Stimulated activated CD4-positive, alpha-beta T cell treated with anti-CD3 and anti-CD28 coated beads, Interleukin-15, amount 100 ng/mL, for 1 hour (primary cell): ENCODE measurements at places on chromosomes 4 and X.

GRCh38 chr4:47538825-47539154 lies 53.7 kb downstream of the ATP10D start:
- no peak for DNase-seq

DNA sequence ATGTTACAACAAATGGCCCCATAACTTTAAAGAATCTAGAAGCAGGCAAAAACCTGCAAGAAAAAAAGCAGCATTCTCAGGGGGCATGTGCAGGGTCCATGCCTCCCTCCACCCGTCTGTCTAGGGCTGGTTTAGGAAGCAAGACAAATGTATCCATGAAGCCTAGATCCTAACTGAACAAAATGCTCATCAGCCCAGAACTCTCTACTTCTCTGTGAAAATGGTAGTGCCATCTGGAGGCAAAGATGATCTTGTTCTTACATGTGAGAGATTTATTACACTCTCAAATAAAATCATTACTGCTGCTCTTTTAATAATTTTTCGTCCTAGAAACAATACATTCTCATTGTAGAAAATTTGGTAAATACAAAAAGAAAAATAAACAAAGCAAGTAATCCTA lies 26.7 kb downstream of the NR3C2 start:
- DNase-seq = no peak

DNA sequence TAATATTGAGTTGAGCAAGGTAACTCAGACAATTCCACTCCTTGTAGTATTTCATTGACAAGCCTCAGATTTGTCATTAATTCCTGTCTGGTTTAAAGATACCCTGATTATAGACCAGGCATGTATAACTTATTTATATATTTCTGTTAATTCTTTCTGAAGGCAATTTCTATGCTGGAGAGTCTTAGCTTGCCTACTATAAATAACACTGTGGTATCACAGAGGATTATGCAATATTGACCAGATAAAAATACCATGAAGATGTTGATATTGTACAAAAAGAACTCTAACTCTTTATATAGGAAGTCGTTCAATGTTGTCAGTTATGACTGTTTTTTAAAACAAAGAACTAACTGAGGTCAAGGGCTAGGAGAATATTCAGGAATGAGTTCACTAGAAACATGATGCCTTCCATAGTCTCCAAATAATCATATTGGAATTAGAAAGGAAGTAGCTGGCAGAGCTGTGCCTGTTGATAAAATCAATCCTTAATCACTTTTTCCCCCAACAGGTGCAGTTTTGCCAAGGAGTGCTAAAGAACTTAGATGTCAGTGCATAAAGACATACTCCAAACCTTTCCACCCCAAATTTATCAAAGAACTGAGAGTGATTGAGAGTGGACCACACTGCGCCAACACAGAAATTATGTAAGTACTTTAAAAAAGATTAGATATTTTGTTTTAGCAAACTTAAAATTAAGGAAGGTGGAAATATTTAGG lies 821 bp downstream of the CXCL8 start:
- DNase-seq = no peak

GRCh38 chr4:17688011-17688441 lies 73.6 kb downstream of the MED28 start:
- no peak for DNase-seq

DNA sequence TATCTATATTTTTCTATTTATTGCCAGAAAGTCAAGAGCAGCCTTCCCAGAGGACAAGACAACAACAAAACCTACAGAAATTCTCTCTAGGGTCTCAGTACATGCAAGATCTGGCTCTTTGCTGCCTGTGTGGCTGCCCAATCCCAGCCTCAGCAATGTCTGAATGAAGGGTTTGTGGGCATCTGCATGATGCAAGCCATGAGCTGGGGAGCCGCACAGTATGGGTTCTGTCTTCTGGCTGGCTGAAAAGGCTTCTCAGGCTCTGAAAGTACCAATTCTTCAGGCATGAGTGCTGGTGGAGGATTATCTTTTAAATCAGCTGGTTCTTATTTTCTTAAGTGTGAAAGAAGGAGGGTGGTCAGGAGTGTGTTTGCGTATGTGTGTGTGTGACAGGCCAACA lies 104.6 kb downstream of the PDGFRA start:
- no peak for DNase-seq

DNA sequence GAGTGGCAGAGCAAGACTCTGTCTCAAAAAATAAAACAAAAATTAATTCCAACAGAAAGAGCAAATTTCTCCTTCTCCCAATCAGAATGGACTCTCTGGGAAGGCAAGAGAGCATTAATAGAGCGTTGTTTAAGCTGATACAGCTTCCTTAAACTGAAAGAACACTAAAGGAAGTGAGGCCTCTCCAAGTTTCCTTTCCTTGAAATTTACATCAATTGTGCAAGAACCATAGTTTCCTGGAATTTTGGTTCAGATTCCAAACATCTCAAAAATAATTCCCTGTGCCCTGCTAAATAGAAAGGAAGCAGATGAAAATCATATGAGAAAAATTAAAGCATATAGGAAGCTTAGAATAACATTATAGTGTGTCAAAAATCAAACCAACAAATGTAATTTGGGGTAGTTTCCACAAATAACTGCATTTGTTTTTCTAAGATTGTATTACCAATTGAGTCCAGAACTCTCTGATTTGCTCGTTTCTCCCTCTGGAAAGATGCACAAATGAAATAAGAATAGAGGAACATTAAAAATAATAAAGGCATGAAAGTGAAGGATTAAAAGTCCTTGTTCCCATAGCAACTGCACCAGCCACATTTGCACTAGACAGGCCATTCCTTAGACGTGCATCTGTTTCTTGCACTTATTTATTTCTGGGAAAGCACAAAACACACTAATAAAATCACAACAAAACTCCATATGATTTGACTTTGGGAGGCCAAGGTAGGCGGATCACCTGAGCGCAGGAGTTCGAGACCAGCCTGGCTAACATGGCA lies 3.7 kb upstream of the FAM241A start:
- DNase-seq = no peak

GRCh38 chr4:127875791-127876190 lies 4.9 kb upstream of the PLK4 start:
- DNase-seq = no peak

DNA sequence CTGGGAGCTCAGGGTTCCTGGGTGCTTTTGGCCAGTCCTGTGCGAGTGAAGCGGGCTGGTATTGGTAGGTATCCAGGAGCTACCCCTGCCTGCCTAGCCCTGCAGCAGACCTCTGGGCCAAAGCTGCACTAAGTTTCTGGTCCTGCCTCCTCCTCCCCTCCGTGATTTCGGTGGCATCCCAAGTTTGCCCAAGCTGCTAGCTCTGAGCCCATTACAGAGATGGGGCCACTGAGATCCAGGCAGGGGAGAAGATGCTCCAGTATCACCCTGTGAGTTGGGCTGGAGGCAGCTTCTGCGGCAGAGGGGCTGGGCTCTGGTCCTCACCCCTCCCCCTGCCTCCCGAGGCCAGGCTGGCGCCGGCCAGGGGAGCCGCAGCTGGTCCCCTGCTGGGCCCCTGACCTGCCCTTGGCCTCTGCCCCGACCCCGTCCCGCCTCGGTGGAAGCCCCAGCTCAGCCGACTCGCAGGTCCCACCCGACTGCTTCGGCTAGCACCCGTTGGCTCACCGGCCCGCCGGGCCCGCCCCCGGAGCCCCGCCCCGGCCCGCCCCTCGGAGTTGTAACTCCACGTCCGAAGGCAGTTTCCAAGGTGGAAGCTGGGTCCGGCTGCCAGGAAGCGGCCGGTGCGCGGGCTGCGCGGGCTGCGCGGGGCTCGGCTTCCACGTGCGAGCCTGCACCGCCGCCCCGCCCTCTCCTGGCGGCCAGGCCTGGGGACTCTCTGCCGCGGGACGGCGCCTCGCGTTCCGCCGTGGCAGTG lies at the start of gene DUSP9:
DUSP9 (plus strand) TSS at position 584 of the 754 bp plus-strand sequence. CDS start 751 bp downstream, outside the sequence.
- DNase-seq = no peak

DNA sequence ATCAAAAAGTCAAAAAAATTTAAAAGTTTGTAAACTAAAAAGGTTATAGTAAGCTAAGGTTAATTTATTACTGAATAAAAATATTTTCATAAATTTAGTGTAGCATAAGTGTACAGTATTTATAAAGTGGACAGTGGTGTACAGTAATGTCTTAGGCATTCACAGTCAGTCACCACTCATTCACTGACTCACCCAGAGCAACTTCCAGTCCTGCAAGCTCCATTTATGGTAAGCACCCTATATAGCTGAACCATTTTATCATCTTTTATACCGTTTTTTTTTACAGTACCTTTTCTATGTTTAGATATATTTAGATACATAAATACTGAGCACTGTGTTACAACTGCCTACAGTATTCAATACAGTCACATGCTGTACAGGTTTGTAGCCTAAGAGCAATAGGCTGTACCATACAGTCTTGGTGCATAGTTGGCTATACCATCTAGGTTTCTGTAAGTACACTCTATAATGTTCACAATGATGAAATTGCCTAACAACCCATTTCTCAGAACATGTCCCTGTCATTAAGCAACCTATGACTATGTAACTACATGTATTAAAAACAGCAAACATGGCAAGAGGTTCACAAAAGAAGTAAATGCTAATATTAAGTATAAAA lies 18.6 kb downstream of the ACSL4 start:
- no peak for DNase-seq

DNA sequence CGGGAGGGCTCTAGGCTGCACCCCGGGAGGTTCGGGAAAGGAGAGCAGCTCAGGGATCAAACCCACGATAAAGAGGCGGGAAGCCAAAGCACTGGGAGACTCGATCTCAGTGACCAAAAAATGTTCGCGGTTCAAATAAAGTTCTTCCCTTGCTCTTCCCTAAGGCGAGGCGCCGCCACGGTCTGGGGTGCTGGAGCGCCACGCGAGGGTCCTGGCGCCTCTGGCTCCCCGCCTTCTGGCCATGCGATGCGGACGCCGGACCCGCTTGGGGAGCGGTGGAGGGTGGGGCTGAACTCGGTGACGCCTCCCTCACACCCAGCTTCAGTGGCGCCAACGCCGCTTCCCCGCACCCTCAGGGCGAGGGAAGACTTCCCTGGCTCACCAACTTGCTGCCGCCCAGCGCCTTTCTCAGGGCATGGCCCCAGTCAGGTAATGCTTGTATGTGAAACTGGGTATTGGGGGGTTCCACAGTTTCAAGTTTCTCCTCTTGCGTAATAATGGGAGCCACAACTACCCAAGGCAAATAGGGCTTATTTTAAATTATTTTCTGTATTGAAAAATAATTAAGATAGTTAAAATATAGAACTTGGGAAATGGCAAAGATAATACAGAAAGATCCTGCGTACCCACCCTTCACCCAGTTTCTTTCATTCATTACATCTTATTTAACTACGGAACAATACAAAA lies at the start of gene QRFPR:
QRFPR (minus strand) TSS at position 243 of the 687 bp plus-strand sequence. CDS start 371 bp downstream, outside the sequence.
- no peak for DNase-seq

DNA sequence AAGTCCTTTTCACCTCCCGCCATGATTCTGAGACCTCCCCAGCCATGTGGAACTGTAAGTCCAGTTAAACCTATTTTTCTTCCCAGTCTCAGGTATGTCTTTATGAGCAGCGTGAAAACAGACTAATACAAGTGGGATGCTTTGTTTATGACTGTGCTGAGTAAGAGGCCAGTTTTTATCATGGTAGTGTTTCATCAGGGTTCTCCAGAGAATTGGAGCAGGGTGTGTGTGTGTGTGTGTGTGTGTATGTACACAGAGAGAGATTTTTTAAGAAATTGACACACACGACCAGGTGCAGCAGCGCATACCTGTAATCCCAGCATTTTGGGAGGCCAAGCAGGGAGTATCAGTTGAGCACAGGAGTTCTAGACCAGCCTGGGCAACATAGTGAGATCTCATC lies 34.6 kb upstream of the SLC2A9 start:
- DNase-seq = no peak

- no peak for DNase-seq
Measured at GRCh38 chrX:136736690-136737089, 44.0 kb downstream of the ARHGEF6 start.

- no peak for DNase-seq
Measured at GRCh38 chrX:56783450-56783831, 54.4 kb downstream of the NBDY start.

DNA sequence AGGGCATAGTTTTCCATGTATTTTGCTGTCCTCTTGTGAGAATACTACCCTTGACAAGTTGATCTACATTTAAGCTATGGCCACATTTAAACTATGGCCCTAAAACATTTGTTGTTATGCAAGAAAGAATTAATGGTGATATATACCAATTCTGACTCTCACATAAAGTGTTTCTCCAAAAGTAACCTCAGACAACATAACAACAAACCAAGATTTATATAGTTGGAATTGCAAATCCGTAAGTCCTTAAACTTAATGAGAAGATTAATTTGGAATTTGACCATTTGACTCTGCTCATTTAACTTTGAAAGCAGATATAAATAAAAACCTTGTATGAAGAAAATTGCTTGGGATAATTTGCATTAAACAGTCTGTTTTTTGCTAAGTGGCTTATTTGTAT lies 38.9 kb downstream of the RUFY3 start:
- DNase-seq = no peak

DNA sequence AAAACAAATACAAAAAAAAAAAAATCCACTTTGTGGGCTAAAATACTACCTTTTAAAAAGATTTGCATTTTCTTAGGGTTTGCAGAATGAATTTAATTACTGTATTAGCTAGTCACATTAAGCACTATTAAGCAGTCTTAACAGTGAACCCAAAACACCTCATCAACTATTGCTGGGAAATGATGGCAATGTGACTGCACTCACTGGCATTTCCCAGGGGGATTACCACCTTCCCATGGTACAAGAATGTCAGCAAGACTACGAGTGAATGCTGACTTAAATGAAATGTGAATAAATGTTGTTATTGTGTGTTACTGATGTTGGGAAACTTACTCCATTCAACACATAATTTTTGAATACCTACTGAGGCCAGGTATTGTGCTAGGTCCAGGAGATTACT lies 10.0 kb upstream of the SLC9B2 start:
- DNase-seq = no peak

DNA sequence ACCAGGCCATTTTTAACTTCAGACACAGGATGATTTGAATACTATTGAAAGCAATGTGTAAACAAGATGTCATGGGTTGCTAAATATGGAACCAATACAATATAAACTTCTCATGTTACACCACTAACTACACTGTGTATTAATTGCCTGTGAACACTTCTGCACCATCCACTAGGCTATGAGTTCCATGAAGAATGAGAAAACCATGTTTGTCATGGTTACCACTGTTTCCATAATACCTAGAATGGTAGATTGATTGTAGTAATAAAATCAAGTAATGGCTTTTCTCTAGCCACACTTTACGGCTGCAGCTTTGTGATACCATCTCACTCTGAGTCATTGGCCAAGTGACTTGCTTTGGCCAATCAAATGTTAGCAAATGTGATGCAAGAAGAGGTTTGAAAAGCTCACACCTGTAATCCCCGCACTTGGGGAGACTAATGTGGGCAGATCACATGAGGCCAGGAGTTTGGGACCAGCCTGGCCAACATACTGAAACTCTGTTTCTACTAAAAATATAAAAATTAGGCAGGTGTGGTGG lies 19.9 kb upstream of the CYBB start:
- DNase-seq = no peak

DNA sequence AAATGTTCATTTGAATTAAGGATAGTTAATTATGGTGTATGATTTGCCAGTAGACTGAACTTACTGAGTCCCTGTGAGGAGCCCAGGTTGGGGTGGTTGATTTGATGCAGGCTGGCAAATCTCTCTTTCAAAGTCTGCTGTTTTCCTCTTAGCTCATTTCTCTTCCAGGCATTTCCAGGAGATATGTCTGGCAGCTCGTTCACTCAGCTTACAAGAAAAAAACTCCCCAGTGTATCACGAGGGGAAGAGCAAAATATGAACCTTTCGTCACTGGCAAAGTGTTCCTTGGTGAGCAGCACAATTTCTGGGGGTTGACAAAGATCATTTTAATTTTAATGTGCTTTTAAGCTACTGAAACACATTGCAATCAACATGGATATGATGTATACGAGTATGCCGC lies 244.2 kb downstream of the CBLL2 start:
- no peak for DNase-seq
